Activated T-helper 17 cell treated with anti-CD3 and anti-CD28 coated beads, Interleukin-2, amount 50 U/mL, for 72 hours (primary cell): ENCODE measurements at places on chromosomes 3 and 15. TPM values are rescaled to one million over a fixed set of nuclear protein-coding genes. Genes with fewer than 3 reads are reported as not detected.

DNA sequence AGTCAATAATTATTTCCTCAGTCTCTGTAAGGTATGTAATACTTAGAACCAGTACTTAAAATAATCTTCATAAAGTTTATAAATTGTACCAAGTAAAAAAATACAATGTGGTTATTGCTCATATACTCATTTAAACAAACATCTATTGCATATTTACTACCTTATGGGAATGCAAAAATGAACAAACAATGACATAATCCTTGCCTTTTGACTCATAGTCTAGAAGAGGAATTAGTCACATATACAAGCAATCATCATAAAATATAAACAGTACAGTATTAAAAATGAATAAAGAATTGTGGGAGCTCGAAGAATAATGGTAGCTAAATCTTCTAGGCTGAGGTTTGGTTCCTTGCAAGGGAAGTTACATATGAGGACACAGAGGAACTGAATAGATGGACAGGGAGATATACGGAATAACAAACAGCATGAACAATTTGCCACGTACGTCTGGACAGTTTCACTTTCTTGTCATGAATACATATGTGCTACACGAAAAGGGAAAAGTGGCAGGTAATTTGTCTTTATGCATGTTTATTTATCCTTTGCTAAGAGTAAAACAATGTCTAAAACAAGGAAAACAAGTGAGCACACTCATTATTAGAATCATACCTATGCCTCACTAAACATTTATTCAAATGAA is 17.2 kb downstream of the IMPG2 start:
- ATAC-seq, result peak; percentile 82

- ATAC-seq, result no peak
These were observed 359.7 kb upstream of the ROPN1 start for GRCh38 chr3:124351430-124352148.

DNA sequence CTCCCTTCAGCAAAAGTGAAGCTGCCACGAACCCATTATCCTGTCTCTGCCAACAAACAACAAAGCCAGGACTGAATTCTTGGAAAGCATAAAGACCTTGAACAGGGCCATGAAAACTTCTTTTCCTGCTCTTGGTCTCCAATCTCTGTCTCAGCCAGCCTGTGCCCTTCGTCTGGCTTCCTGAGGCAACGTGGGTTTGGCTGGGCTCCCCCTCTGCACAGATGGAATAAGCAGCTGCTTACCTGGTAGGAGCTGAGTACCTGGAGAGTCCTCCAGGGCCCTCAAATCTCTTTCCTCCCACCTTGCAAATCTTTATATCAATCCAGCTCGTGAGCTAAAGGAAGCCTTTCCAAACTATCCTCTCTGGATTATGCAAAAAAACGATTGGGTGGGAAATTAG is 97.6 kb upstream of the PSMD6 start:
- ATAC-seq, result no peak

The ST3GAL6 gene
- total RNA-seq, result not detected

The INSYN1 gene
- not detected for total RNA-seq

The RHOV gene
- 0.24 TPM for total RNA-seq

The IL17RB gene
- 1.8 TPM for total RNA-seq
